ENCODE measurements at places on chromosomes 6 and 20. TPM values are rescaled to one million over a fixed set of nuclear protein-coding genes. Genes with fewer than 3 reads are reported as not detected.
A peak's percentile ranks its signal among the peaks of the same experiment; 100 is the strongest.

- no peak overlapping the region for H3K4me3 ChIP-seq
- H3K36me3 ChIP-seq: no peaks in the 10 kb centered on the region
- no peaks in the 10 kb centered on the region for H3K4me1 ChIP-seq
- DNase-seq: no peak
These were observed 193.2 kb downstream of the TBC1D7 start for GRCh38 chr6:13135152-13135551.

DNA sequence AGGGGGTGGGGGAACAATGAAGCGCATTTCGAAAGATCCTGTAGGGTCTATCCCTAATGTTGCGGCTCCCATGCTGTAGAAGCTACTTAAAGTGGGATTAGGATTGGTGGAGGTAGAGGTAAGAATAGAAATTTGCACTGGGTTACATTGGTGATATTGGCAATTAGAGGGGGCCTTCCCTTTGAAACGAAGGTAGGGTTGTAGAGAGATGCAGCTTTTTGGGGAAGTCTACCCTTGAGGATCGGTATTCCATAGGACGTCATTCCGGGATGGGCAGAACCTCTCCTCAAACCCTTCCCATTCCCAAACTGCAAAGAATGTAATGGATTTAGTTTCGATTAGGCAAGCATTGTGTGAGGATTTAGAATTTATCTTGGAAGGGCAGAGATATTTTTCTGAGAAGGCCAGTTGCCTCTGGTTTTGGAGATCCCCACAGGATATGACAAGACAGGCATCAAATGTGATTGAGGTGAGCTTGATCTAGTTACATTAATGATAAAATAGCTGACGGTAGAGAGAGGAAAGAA, 5.4 kb upstream of the ZNFX1 start:
- H3K27me3 ChIP-seq: no peaks in the 10 kb centered on the region
- peaks cover 4% of the 10 kb centered on the region for H3K4me1 ChIP-seq
- H3K4me3 ChIP-seq: peak overlapping the region; percentile 4
- H3K36me3 ChIP-seq: peaks cover 57% of the 10 kb centered on the region

GRCh38 chr6:156080371-156080770, 624.7 kb upstream of the NOX3 start:
- no peak overlapping the region for H3K27ac ChIP-seq
- no peak for DNase-seq
- H3K4me1 ChIP-seq: no peaks in the 10 kb centered on the region
- no peaks in the 10 kb centered on the region for H3K27me3 ChIP-seq

- no peaks in the 10 kb centered on the region for H3K27me3 ChIP-seq
- H3K4me1 ChIP-seq: peaks cover 5% of the 10 kb centered on the region
- no peak overlapping the region for H3K4me3 ChIP-seq
- DNase-seq: no peak
- no peaks in the 10 kb centered on the region for H3K36me3 ChIP-seq
- no peak overlapping the region for H3K27ac ChIP-seq
These were observed 3.8 kb downstream of the ELOVL5 start for GRCh38 chr6:53344969-53345368.

Gene SNX5
- total RNA-seq: 122 TPM

- H3K4me1 ChIP-seq: no peaks in the 10 kb centered on the region
- DNase-seq: no peak
- no peaks in the 10 kb centered on the region for H3K27me3 ChIP-seq
- H3K27ac ChIP-seq: no peak overlapping the region
These were observed 91.0 kb downstream of the HIVEP1 start for GRCh38 chr6:12103158-12103557.

DNA sequence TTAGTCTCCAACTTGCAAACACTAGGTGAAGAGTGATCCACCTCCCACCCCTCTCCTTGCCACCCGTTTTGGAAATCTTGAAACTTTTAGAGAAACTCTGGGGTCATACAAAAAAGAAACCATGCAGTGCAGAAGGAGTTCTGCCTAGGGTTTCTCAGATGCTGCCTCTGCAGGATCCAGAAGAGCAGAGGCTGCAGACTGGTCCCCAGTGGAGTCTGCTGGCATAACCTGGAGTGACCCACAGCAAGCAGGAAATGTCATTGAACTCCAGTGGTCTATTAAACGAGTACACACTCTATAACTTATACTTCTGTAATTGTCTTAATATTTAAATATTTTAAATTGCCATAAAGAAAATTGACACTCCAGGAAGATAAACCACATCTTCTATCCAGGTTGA, 280.7 kb upstream of the NT5E start:
- H3K4me3 ChIP-seq: no peak overlapping the region
- no peak overlapping the region for H3K27ac ChIP-seq
- H3K36me3 ChIP-seq: no peaks in the 10 kb centered on the region
- no peaks in the 10 kb centered on the region for H3K4me1 ChIP-seq
- no peaks in the 10 kb centered on the region for H3K27me3 ChIP-seq

DNA sequence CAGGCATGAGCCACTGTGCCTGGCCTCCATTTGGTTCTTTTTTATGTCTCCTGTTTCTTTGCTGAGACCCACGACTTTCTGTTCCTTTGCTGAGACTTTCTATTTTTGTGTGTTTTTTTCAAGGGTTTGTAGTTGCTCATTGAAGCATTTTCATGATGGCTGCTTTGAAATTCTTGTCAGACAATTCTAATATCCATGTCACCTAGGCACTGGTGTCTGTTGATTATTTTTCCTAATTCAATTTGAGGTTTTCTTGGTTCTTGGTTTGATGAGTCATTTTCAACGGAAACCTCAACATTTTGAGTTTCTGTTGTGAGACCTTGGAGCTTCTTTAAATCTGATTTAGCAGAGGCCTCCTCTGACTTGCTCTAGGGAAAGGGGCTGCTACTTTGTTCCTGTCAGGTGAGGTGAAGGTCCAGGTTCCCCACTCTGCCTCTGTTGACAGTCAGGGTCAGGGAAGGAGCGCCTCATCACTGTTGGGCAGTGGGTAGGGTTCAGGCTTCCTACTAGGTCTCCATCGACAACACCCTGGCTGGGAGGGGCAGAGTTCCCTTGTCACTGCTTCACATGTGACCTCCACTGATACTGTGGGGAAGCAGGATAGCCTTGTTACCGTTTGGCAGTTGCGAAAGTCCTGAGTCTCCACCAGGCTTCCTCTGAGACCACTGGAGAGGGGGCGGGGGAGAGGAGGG, 67.2 kb upstream of the RNF24 start:
- peak overlapping the region; percentile 14 for H3K4me3 ChIP-seq
- peaks cover 21% of the 10 kb centered on the region for H3K4me1 ChIP-seq
- H3K27me3 ChIP-seq: no peaks in the 10 kb centered on the region
- DNase-seq: peak; percentile 83
- H3K36me3 ChIP-seq: no peaks in the 10 kb centered on the region

- H3K36me3 ChIP-seq: no peaks in the 10 kb centered on the region
- no peaks in the 10 kb centered on the region for H3K4me1 ChIP-seq
- H3K4me3 ChIP-seq: no peak overlapping the region
- no peak for DNase-seq
- no peak overlapping the region for H3K27ac ChIP-seq
These were observed 69.7 kb downstream of the DLL1 start for GRCh38 chr6:170221052-170221752.

Gene CALHM6
- total RNA-seq: 0.33 TPM

Gene NHLRC1
- 3.1 TPM for total RNA-seq
